ENCODE measurements at places on chromosomes 12 and 14. TPM values are rescaled to one million over a fixed set of nuclear protein-coding genes. Genes with fewer than 3 reads are reported as not detected.

DNA sequence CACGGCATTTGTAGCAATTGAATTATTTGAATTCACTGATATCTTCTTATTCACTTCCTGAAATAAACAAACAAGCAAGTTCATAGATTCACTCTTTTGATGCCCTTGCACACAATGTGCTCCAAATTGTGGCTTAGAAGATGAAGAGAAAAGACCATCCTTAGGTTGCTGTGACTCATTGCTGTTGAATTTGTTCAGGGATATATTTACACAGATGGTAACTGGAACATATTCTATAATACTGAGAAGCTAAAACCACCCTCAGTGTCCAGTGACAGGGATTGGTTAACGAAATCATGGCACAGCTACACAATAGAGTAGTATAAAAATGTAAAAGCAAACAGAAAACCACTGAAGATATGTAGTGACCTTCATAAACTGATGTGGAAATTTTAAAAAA, 3.1 kb downstream of the PRB4 start:
- DNase-seq = no peak

GRCh38 chr12:70267550-70267949, 24.3 kb downstream of the CNOT2 start:
- no peak for DNase-seq

GRCh38 chr12:99201906-99202645, 445.5 kb upstream of the GARIN6 start:
- DNase-seq = no peak

DNA sequence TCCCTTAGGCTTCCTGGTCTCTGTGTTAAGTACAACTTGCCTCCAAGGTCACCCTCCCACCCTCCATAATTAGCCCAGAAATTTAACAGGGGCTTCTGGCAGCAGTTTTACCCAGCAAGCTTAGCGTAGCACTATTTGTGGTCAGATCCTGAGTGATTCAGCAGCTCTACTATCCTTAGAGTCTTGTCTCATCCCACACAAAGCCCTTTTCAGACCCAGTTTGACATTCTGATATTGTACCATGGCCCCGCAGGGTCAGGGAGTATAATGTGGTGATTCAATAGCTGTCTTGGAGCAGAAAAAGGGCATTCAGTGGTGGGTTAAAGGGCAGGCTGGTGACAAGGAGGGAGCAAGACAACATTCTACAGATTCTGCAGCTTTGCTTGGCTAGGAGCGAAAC, 153.8 kb upstream of the DDHD1 start:
- DNase-seq = no peak

GRCh38 chr12:84973026-84973425, 60.4 kb upstream of the SLC6A15 start:
- no peak for DNase-seq

- peak; percentile 91 for DNase-seq
Observed at GRCh38 chr12:98503592-98504367, 11.6 kb upstream of the TMPO start.

Gene MFAP5
- not detected for total RNA-seq

DNA sequence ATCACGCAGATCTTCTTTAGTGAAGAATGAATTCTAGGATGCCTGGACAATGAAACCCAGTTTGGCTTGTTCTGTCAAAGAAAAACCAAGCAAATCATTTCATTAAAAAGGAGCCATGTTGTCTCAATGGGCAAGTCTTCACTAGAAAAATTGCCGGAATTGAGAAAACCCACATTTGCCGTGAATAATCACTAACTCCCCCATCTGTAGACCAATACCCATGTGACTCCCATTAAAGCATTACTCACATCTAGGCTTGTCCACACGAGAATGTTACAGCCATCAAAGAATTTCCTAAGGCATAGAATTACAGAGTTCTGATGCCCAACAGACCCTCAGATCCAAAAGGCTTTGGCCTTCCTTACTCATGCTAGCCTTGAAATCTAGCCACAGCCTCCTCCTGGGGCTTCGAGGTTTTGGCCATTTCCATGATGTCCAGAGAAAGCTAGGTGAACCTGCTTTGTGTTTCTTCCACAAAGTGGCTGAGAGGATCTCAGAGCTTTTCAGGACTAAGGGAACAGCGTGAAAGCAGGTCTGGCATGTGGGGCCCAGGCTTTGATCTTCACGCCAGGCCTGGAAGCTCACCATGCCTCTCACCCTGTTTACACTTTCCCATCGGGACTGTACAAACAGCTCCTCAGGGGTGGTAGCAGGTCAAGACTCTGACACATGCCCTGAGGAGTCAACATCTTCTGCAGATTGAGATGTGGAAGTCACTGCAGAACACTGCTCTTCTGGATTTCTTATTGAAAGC, 12.1 kb downstream of the SLC7A8 start:
- DNase-seq = no peak

GRCh38 chr14:47211263-47211662, 464.1 kb downstream of the MDGA2 start:
- DNase-seq = no peak

Gene ALDH2
- 3.8 TPM for total RNA-seq

GRCh38 chr12:39165338-39165737, 259.9 kb upstream of the CPNE8 start:
- no peak for DNase-seq

DNA sequence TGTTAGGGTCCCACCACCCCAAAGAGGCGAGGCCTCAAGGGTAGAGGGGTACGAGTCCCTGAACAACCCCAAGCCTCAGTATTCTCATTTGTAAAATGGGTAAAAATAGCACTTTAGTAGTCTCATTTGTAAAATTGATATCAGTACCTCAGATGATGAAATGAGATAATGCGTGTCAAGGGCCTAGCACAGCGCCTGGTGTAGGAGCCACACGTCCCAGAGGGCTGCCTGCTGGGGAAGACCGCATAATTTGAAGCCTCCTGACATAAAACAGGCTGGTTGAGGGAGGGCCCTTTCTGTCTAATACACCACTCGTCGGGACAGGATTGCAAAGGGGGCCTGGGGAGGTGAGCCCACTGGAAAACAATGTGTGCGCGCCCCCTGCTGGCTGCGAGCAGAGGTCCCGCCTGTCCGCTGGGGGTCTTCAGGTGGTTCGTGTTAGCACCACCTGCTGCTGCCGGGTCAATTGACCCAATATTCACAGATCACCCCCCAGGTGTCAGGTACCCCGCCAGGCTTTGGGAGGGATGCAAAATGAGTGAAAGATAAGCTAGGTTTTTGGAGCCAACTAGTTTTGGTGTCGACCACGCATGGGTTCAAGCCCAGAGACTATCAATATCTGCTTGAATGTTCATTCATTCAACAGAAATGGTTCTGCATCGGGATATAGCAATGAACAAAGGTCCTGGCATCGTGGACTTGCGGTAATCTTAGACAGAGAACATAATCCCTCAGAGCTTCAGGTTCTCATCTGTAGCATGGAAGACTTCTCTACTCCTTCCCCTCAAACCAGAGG, 24.7 kb upstream of the IRF2BPL start:
- DNase-seq = peak; percentile 73

Gene ARMH4
- total RNA-seq = 0.32 TPM

Gene KRT83
- total RNA-seq = not detected

Gene SEC23A
- total RNA-seq = 61.3 TPM

All from natural killer cell (primary cell).